ENCODE measurements at places on chromosomes 4 and X. TPM values are rescaled to one million over a fixed set of nuclear protein-coding genes. Genes with fewer than 3 reads are reported as not detected.

CT47B1 gene
- 0.07 TPM for total RNA-seq

CSAG1 gene
- total RNA-seq, result 0.54 TPM

SPATA18 gene
- 5.6 TPM for total RNA-seq

UGT2A1 gene
- not detected for total RNA-seq

PDLIM3 gene
- total RNA-seq, result not detected

CTAG1A gene
- not detected for total RNA-seq

ODAM gene
- total RNA-seq, result not detected

LRIT3 gene
- total RNA-seq, result 0.02 TPM

BMPR1B gene
- total RNA-seq, result 5.0 TPM

PASD1 gene
- not detected for total RNA-seq

PAGE5 gene
- not detected for total RNA-seq
